Adipocyte (in vitro differentiated cells): ENCODE measurements at places on chromosomes 2 and 18.
A peak's percentile ranks its signal among the peaks of the same experiment; 100 is the strongest.

- DNase-seq = peak; percentile 22
These were observed 329.3 kb downstream of the C1D start for GRCh38 chr2:67733517-67733916.

GRCh38 chr2:53510401-53510800, 257.2 kb upstream of the CHAC2 start:
- no peak for DNase-seq

DNA sequence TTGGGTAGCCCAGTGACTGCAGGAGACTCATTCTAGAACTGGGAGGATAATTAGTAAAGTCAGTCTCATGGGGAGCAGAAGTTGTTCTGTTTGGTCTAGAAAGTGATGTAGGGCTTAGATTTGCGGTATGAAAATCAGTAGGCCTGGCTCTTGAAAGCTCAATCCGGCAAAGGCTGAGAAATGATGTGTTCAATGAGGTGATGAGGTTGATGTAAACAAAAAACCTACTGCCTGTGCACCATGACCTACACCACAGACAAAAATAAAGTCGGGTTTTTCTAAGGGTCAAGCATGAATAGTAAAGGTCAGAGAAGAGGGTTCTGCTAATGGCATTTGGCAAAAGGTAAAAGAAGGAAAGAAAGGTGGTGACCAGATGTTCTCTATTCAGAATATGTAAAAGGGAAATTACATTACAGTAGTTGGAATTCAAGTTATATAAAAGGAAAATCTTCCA, 80.8 kb upstream of the COL5A2 start:
- no peak for DNase-seq

DNA sequence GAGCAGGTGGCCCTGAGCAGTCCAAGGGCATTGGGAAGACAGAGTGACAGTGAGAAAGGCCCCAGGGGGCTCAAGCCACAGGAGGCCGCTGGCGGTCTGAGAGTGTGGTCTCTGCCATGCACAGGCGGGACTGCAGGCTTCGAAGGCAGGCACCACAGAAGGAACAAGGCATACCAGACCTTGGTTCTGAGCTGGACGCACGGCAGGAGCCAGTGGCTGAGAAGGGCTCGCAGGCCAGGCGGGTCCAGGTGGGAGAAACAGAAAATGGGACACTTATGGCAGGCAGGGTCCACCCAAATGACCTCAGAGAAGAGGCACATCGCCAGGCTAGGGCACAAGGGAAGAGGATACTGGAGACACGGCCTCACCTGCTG, 14.9 kb downstream of the HJURP start:
- no peak for DNase-seq

GRCh38 chr2:19753818-19754217, 148.0 kb downstream of the TTC32 start:
- no peak for DNase-seq

- peak; percentile 82 for DNase-seq
These were observed 74.0 kb downstream of the NRXN1 start for GRCh38 chr2:50957896-50958295.

DNA sequence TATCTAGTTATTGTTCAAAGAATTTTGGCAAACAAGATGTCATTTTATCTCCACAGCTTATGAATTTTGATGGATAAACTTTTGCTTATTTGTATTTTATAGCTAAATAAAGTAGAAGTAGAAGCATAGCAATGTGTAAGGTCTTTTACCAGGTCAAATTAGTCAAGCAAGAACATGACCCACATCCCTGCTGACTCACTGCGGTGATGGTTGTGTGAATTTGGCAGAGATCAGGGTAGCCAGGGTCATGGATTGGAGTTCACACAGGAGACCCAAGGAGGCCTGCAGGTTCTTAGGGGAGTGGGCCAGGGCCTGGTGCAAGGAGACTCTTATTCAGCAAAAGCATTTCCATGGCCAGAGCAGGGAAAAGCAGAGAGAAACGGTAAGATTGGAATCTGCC, 18.7 kb downstream of the SP140 start:
- no peak for DNase-seq

- DNase-seq = no peak
These were observed 51.0 kb downstream of the PSD4 start for GRCh38 chr2:113224647-113225236.

DNA sequence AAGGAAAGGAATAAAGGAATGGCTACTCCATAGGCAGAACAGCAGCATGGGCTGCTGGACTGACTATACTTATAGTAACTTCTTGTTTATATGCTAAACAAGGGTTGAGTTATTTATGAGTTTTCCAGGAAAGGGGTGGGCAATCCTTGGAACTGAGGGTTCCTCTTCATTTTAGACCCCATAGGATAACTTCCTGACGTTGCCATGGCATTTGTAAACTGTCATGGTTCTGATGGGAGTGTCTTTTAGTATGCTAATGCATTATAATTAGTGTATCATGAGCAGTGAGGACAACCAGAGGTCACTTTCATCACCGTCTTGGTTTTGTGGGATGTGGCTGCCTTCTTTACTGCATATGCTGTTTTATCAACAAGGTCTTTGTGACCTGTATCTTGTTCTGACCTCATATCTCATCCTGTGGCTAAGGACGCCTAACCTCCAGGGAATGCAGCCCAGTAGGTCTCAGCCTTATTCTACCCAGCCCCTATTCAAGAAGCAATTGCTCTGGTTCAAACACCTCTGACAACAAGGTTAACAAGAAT, 98.6 kb upstream of the CABLES1 start:
- DNase-seq = no peak

DNA sequence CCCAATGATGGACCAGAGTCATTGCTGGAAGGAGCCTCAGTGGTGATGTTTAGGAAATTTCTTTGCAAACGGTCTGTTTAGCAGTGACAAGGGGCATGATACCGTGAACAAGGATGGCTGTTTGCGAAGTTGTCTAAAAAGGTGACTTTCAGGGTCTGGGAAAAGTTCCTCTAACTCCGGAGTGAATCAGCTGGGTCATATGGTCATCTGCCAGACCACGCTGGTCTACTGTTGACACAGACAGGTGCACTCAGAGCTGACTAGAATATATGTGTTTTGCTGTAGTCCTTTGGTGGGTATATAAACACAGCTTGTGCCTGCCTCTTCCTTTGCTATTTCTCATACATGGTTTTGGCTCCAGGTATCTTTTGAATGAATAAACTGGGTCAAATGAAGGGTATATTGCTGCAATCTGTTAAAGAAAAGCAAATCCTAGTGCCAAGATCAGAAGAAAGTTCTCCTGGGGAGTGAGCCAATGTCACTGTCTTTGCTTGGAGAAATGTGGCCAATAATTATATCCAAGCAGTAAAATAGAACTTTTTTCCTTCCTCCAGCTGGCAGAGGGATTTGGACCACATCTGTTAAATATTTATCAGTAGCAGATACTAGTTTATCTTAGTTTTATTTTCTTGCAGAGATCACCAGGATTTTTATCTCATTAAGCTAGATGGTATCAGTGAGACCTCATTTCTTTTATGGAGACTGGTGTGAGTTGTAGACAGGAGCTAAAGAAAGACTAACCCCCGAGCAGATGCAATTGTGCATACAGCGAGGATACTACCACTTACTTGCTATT, 286.0 kb downstream of the TRIB2 start:
- no peak for DNase-seq

DNA sequence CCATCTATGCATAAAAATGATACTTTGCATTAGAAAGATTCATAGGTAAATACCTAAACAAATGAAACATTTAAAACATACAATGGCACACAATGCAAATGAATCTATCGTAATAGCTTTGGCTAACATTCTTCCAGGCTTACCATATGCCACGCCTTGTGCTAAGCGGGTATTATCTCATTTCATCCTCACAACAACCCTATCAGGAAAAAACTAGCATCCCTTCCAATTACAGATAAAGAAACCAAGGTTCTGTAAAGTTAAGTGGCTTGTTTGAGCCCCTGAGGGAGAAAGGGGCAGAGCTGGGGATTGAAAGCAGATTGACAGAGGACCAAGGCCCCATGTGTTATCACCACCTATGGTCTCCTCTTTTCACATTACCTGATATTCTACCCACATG, 145.4 kb upstream of the ETAA1 start:
- no peak for DNase-seq

- DNase-seq = no peak
These were observed 222.5 kb downstream of the GBX2 start for GRCh38 chr2:235945608-235946140.

GRCh38 chr2:45777996-45778719, 126.7 kb downstream of the PRKCE start:
- DNase-seq = no peak

- DNase-seq = no peak
These were observed 52.5 kb downstream of the AQP4 start for GRCh38 chr18:26813043-26813442.

GRCh38 chr2:238450440-238450861, 23.7 kb downstream of the ASB1 start:
- DNase-seq = no peak

- no peak for DNase-seq
These were observed 7.2 kb downstream of the DSG2 start for GRCh38 chr18:31505156-31505555.

DNA sequence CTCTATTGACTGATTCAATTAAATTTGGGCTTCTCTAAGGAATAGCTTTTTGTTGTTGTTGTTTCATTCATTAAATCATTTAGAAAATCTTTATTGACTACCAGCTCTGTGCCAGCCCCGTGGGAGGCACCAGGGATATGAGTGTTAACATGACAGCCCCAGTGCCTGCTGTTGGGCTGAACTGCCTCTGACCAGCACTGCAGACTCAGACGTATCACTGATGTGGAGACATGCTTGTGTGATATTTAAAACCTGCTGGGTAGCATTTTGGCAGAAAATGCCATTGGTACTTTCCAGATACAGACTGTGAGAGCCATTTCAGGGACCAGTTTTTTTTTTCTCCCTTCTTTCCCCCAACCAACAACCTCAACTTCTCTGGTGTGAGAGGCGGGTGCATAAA, 38.6 kb upstream of the KCNF1 start:
- no peak for DNase-seq

- DNase-seq = no peak
These were observed 86.1 kb downstream of the LONRF2 start for GRCh38 chr2:100236166-100236565.

- peak; percentile 95 for DNase-seq
These were observed 219.1 kb downstream of the RTP5 start for GRCh38 chr2:242088471-242089212.

GRCh38 chr2:112220831-112221230, 34.0 kb downstream of the ZC3H8 start:
- DNase-seq = no peak

GRCh38 chr2:161418715-161419637, 2.9 kb downstream of the TBR1 start:
- DNase-seq = peak; percentile 43

GRCh38 chr2:240584486-240585031, 2.0 kb upstream of the CAPN10 start:
- no peak for DNase-seq

GRCh38 chr2:68789603-68790002, 55.0 kb downstream of the ARHGAP25 start:
- no peak for DNase-seq

- DNase-seq = no peak
These were observed 146.3 kb downstream of the HNMT start for GRCh38 chr2:138110453-138111083.

DNA sequence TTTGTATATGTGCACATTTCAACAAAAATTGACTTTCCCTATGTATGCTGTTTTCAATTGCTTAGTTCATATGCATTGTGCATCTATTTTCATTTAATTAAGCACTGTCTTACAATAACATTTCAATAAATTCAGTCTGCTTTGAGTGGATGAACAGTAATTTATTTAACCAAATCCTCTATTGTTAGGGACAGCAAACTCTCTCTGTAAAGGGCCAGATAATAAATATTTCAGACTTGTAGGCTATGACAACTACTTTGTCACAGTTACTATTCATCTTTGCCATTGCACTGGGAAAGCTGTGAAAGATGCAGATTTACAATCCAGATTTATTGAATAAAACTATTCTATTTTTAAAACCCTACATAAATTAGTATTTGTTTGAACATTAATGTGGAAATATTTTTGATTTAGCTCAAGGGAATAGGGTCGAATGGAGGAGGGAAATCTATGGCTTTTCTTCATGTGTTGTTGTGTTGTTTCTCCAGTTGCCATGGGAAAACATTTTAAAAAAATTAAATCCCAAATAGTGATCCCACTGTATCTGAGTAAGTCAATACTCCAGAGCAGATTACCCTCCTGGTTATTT, 14.2 kb upstream of the RAB27B start:
- DNase-seq = no peak

DNA sequence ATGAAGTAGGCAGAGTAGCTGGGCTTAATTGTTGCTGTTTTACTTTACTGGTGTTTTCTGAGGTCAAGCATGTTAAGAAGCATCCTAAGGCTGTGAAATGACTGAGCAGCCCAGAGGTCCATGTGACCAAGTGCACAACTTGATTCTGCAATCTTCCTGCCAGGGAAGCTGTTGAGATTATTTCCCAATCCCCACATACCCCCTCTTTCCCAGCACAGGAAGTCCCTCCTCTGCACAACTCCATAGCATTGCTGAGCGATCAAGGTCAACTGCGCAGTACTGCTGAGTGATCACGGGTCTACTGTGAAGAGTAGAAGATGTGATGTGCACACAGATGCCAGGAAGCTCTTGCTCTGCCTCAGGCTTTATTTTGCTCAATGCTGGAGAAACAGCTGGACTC, 105.8 kb downstream of the GALNT14 start:
- DNase-seq = peak; percentile 3

- peak; percentile 67 for DNase-seq
These were observed 1.1 kb downstream of the AFTPH start for GRCh38 chr2:64525317-64525613.

DNA sequence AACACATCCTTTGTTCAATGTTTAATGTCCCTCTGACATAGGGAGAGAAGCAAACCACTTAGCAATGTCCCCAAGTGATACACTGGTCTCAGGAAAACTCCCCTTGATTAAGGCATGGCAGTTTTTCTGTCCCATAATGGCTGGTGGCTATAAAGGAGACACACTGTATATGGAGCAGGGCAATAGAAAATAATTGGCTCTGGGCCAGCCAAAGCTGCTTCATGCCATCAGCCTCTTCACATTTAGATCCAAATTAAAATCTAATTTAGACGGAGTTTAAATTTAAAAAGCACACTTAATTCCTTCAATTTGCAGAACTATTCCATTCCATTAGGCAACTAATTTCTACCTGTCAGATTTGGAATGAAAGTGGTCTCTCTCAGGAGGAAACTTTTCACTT, 638.1 kb downstream of the DSC3 start:
- DNase-seq = no peak

DNA sequence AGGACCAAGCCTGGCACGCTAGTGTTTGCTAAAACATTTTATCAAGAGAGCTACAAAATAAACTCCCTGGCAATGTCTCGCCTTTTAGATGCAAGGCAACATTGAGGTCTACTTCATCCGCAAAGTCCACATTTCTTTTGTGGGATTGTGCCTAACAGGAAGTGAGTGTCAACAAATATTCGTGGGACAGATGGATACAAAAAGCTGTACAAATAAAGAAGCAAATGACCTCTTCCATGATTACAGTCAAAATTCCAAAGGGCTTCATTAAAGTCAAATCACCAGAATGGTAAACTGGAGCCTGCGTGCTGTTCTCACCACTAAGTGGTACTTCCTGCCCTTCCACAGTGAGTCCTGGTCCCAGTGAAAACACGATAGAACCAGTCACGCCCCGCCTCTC, 40.4 kb downstream of the L3MBTL4 start:
- DNase-seq = no peak

GRCh38 chr2:186255823-186256222, 230.2 kb upstream of the ZC3H15 start:
- DNase-seq = no peak
